ENCODE measurements at places on chromosomes 11 and 22.

GRCh38 chr11:82308979-82309378 lies 424.7 kb downstream of the FAM181B start:
- no peak for DNase-seq

DNA sequence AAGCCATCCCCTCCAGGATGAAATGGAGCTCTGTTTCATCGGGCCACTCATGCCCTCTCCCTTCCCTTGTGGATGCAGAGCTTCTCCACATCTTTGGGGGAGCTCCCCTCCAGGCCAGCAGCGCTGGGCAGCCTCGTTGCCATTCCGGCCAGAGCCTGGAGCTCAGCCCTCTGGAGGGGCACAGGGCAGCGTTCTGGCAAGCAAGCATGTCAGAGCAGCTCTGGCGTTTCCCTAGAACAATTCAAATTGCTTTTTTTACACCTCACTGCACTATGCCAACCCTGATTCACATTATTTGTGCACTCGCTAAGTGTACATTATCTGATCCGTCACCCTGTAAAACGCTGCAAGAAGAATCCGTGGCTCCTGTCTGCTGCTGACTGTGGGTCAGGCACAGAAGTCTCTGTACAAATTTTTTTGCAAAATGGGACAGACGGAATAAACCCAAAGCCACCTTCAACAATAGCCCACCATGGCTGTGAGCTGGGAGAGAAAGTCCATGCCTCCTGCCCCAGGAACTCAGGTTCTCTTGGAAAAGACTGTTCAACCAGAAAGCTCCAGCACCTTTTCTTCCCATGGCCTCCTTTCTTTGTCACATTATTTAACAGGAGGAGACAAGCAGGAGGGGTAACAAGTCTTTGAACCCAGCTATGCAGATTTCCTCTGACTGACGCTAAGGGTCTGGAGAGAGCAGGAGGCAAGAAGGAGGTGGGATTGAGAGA lies 139.5 kb upstream of the CADM1 start:
- DNase-seq = no peak

- no peak for DNase-seq
Measured at GRCh38 chr11:69443968-69444364, 37.5 kb upstream of the LINC01488 start.

GRCh38 chr11:12182676-12183541 lies 72.5 kb downstream of the MICAL2 start:
- DNase-seq = no peak
